Liver (tissue), 10 donors: ENCODE measurements at places on chromosomes 13 and 19.

GRCh38 chr19:3987619-3988371 is 2.5 kb upstream of the EEF2 start:
- peak; percentile 90 for DNase-seq

- no peak for DNase-seq
Observed at GRCh38 chr19:1373534-1374249, 10.0 kb upstream of the NDUFS7 start.

DNA sequence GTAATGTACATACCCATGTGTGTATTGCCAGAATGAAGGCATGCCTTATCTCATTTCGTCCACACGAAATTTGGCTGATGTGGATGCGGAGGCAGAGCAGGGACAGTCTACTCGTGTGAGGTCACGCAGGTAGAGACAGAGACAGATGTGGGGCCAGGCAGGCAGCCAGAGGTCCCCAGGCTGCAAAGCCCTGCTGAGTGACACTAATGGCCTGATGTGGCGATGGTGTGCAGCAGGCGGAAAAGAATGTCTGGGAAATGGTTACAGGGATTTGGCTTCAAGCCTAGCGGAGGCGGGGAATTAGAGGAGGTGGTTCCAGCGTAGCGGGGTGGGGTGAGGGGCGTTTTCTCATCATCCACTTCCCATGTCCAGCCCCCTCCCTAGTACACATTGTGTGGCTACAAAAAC is 4.2 kb upstream of the IZUMO2 start:
- no peak for DNase-seq

DNA sequence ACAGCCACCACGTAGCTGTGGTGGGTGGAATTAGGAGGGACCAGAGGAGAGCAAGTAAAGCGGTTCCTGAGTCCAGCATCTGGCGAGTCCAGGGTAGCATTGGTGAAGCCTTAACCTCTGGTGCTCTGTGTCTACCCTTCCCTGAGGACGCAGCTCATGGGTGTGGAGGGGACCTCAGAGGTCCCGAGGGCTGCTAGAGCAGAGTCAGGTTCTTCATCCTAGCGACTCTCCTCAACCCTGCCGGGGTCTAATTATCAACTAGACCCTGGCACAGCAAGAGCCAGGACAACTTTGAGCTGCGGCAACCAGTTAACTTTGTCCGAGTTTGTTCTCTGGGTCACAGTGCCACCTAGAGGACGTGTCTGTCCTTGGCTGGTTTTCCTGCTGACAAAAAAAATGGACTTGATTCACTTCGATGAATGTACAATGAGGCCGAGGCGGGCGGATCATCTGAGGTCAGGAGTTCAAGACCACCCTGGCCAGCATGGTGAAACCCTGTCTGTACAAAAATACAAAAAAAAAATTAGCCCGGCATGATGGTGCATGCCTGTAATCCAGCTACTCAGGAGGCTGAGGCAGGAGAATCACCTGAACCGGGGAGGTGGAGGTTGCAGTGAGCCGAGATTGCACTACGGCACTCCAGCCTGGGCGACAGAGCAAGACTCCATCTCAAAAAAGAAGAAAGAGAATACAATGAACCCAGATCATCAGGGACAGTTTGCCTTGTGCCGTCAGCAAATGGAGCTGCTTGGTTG is 25.0 kb downstream of the TSSK6 start:
- DNase-seq: peak; percentile 82

DNA sequence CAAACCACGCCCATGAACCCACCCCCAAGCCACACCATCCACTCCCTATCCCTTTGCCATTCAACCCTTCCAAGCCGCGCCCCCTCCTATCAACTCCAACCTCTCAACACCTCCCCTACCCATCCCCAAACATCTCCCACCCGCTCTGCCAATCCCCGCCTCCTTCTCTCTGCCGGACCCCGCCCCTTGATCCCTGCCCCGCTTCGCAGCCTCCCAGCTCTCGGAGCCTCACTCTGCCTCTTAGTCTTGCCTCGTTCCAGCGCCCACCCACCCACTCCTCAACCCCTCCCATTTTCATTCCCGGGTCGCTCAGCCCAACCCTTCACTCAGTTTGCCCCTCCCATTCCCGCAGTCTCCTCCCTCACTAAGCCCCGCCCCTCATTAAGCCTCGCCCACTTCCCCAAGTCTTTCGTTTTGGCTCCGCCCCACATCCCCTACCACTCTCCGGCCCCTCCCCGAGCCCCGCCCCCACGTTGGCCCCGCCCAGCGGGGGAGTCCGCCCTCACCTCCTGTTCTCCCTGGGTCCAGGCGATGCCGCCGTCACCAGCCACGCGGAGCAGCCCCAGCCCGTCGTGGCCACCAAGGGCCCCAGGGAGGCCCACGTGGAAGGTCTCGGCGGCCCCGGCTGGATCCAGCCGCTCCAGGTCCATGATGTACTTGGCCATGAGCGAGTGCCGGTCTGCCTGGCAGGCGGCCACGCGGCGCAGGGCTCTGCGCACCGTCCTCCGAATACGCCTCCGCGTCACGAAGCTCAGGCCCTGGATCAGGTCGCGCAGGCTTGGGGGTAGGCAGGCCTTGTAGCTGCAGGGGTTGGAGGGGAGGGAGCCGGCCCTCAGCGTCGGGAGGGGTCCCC is 5.7 kb downstream of the JAK3 start:
- DNase-seq: no peak

- no peak for DNase-seq
Observed at GRCh38 chr19:56145698-56146097, 4.6 kb downstream of the ZNF444 start.

- DNase-seq: no peak
Observed at GRCh38 chr13:98556968-98557631, 19.8 kb downstream of the STK24 start.

DNA sequence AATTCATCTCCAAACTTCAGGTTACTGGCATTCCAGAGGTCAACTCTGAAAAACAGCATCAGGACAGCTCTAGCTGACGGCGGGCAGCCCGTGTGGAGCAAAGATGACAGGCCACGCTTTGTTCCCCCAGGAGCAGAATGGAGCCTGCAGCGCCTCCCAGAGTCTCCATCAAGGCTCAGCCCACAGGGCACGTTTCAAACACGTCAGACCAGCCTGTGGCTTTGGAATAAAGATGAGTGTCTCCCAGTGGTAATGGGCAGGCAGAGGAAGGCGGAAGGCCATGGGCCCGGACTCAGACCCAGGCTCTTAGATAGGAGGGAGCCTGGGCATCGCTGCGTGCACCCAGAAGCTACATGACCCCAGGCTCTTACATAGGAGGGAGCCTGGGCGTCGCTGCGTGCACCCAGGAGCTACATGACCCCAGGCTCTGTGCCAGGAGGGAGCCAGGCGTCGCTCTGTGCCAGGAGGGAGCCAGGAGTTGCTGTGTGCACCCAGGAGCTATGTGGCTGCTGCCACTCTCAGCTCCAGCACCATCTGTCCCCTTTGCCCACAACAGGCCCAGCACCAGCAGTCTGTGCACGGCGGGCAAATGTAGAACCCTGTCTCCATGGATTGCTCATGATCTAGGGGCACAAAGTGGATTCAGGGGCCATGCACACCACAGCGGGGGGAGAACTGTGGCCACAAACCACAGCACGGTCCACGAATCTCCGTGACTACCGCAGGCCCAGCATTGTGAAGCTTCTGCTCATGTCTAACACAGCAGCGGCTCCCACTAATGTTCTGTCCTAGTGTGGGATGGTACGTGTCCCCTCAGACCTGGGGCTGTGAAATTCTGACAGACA is 47.8 kb upstream of the C13orf46 start:
- no peak for DNase-seq

DNA sequence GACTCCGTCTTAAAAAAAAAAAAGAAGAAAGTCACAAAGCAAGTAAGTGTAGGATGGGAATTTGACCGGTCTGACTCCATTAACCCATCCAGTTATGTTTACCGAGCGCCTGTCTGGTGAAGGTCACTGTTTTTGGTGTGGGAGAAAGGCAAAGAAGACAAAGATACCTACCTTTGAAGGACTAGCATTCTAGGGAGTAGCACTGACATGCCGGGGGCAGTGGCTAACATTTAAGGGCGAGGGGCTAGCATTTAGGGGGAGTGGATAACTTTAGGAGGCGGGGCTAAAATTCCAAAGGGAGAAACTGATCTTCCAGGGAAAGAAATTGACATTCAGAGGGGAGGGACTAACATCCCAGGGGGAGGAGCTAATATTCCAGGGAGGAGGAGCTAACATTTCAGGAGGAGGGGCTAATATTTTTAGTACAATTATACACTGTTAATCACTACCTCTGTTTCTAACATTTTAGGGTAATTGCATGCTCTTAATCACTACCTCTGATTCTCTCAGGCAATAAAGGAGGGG is 8.7 kb downstream of the GPR32 start:
- no peak for DNase-seq

DNA sequence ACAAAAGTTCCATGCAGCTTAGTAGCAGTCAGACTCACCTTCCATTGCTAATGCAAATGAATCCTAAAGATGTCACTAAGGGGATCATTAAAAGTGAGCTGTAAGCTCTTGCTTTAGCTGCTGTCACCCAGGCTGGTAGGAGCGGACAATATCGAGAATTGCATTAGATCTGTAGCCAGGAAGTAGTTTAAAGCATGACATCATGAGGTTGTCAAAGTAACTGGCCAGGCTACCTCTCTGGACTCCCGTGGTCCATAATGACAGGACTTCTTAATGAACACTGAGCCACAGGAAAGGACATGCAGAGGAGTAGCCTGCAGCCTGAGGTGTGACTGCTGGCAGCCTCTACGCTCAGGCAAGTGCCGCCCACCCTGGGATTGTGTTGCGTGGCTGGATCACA is 522.3 kb upstream of the NBEA start:
- no peak for DNase-seq

- DNase-seq: no peak
Observed at GRCh38 chr19:29268103-29268502, 55.2 kb upstream of the UQCRFS1 start.

- no peak for DNase-seq
Observed at GRCh38 chr13:50999641-51000040, 90.0 kb downstream of the RNASEH2B start.

GRCh38 chr19:35100588-35101533 is 14.8 kb upstream of the FXYD3 start:
- DNase-seq: no peak

DNA sequence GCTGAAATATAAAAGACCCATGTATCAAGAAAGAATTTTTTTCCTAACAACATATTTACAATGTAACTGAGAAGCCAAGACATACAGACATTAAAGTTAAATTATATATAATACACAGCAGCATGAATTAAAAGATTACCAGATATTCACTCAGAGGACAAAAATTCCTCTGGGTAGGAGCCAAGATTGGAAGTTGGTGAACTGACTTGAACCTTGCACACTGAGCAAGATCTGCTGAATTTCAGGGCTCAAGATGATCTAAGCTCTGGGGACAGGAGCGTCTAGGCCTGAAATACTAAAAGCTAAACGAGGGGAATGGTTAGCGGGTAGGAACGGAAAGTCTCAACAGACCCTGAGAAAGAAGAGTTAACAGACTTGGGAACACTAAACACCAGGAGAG is 8.5 kb downstream of the FOXO1 start:
- DNase-seq: no peak

DNA sequence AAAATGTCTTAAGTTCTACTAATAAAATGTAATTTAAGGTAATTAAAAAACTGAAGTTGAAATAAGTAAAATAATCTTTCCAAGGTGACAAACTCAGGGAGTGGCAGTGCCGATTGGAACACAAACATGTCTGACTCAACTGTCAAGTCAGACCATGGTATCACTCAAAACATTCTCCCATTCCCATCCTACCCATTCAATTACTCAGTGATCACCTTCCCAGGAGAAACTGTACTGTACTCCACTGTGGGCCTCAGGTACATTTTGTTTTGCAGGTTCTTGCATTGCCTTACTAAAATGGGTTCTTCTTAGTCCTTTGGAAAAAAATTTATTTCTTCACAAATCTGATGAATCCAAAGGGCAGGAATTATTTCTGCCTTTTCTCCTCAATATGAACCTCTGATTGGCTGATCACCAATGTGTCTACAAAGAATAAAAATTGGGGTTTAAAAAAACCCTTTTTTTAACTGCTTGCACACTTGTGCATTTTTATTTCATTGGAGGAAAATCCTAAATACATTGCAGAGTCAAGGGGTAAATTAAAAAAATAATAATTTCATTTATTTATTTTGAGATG is 96.8 kb downstream of the ZNF429 start:
- DNase-seq: no peak

DNA sequence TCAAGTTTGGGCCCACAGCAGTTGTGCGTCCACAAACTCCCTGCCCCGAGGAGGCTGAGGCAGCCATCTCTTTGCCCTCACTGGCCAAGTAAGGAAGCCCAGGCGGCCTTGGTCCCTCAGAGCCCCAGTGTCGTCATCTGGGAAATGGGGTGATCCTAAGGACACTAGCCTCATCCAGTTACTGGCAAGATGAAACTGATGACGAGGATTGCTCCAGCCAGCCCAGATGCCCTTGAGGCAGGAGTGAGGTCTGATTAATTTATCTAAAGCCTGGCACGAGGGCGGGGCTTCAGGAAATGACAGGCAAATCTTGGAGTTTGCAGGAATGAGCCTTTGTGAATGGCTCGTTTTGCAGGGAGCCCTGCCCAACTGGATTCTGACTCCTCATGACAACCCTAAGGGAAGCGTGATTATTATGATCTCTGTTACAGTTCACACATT is 5.6 kb downstream of the LIPE start:
- no peak for DNase-seq

GRCh38 chr13:110910013-110910890 is 4.6 kb downstream of the ANKRD10 start:
- DNase-seq: no peak

- peak; percentile 61 for DNase-seq
Observed at GRCh38 chr19:8017808-8018207, 12.4 kb upstream of the ELAVL1 start.

DNA sequence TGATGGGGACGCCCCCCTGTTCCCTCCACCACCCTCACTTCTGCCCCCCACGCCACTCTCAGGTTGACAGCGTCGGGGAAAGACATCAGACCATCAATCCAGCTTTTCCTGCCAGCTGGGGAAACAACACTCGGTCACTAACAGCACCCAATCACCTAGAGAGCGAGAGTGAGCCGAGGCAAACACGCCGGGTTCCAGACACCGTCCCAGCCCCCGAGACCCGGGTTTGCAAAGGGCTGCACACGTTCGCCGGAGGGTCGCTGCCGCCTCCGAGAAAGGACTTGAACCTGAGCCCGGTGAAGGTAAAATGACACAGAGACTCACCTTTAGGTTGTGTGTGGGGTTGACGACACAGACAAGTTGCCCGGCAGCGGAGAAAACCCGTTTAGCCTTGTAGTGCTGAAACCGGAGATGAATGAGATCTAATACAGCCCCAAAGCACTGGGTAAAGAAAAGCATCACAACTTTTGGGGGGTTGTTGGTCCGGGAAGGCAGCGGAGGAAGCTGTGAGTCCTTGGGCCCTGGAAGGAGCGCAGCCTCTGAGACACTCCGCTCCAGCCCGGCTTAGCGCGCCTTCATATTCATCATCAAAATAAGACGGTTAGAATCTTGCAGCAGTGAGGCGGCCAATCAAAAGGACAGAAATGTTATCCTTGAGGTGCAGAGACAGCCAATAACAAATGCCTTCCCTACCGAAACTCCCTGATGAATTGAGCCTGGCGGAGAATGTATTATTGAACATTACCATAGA is at the start of gene SIAH3:
Gene SIAH3, minus strand, starts transcription at position 583 of the 751 bp plus-strand sequence. Its CDS starts 124 bp downstream, at position 459.
- no peak for DNase-seq
